ENCODE measurements at places on chromosomes 6 and 20.
A peak's percentile ranks its signal among the peaks of the same experiment; 100 is the strongest.

DNA sequence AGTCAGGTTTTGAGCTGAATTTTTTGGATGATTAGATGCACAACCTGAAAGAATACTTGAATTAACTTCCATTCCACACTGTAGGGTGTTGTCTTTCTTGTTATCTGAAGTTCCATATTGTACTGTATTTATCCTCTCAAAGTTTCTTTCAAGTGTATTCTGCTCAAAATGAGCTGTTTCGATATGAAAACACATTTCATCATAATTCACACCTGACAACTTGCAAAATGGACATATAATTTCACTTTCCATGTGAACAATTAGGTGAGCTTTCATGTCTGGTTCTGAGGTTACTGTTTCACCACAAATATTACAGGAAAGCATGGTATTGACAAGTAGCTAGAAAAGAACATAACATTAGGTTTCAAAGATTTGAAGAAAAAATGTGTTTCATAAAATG, 1.7 kb downstream of the ZUP1 start:
- no peak for DNase-seq

GRCh38 chr20:54112221-54112884, 42.0 kb upstream of the BCAS1 start:
- no peak for DNase-seq

DNA sequence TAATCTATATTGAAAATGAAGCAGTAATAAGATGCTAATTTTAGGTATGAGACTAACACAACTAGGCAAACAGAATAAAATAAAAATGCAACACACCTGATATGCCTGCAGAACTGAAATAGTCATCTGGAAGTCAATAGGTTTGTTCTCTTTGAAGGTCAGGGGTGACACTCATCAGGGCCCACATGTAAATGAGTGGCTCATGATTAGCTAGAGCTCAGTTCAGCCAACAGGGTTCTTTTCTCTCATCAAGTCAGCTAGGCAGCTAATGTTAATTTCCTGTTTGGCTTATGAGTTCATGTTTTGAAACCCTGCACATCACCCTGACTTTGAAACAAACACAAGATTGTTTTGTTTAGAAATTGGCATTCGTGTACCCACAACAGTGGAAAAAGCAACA, 23.8 kb downstream of the SMLR1 start:
- no peak for DNase-seq

GRCh38 chr6:131657630-131658111, 20.6 kb downstream of the ENPP3 start:
- DNase-seq: no peak

- no peak for DNase-seq
These were observed 111.5 kb upstream of the EYS start for GRCh38 chr6:65818576-65818975.

- DNase-seq: no peak
These were observed 22.7 kb upstream of the HLA-DQA1 start for GRCh38 chr6:32614366-32615081.

- DNase-seq: no peak
These were observed 42.0 kb downstream of the UQCC1 start for GRCh38 chr20:35369804-35370203.

DNA sequence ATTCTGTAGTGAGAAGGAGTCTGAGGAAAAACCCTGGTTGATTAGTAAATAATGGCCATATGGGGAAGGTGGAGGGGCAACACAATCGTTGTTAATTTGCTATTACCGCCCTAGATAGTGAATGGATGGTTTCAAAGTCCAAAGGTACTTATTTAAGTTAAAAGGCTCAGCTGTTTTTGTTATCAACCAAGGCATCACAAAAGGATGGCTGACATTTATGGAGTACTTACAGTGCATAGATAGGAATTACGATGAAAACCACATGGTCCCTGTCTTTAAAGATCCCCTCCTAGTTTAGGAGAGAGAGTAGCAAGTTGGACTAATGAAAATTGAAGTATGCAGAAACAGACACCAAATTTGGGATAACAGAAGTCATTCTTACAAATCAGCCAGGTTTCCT, 319.6 kb downstream of the CDKAL1 start:
- DNase-seq: no peak

DNA sequence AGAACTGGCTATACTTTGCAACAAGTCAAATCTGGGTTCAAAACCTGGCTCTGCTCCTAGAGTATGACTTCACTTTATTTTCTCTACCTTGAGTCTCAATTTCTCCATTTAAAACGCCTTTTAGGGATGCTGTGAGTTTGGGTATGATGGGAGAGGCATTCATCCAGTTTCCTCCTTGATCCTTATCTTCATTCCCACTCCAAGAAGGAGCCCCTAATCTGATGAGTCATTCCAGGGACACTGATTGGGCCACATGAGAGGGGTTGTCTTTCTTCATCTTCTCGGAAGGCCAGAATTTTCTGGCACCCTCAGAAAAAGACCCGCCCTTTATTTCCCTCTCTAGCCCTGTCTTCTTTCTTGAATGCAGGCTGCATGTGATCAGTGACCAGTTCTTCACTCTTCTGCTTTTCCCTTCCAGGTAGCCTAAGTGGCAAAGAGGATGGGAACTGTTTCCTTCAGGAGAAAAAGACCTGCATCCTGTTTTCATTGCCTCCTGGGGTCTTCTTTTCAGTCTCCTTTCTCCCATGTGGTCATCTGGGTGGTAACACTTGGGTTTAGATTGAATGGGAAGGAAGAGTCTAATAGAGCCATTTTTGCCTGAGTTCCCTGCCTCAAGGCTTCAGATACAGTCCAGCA, 32.1 kb upstream of the PNRC1 start:
- DNase-seq: no peak

DNA sequence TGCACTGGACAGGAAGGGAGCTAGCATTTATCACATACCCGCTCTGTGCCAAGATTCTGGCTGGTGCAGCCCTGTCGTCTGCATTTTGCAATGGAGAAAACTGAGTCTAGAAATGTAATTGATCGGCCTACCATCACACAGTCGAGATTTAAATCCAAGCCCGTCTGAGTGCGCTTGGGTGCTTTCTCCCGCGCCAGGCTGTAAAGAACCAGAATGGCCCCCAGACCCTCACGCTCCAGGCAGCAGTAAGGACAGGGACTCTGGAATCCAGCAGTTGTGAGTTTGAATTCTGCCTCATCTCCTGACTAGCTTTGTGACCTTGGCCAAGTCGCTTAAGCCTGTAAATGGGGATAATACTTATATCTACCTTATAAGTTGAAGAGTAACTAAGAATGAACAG, 10.8 kb downstream of the DYNLRB1 start:
- DNase-seq: no peak

GRCh38 chr20:43731469-43731868, 4.7 kb upstream of the GTSF1L start:
- DNase-seq: no peak

GRCh38 chr20:25083773-25084625, 2.1 kb upstream of the VSX1 start:
- DNase-seq: no peak

DNA sequence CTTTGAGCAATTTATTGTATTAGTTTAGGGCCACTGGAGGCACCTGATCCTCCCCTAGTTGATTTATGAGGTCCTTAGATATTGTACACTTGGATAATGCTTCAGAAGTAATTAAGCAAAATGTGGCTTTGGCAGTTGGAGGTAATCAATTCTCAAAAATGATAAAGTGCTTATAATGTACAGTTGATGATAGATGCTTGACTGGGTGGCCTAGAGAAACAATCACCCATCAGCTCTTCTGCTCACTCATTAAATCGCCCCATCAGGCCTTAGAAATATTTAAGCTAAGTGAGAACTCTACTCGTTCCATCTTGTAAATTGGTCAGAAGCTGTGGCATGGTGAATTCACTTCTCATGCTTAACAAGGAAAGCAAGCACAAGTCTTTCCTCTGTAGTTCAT, 349.9 kb downstream of the SAMD5 start:
- no peak for DNase-seq

- peak; percentile 9 for DNase-seq
These were observed at the start of gene HLA-DPA1 for GRCh38 chr6:33073431-33073871. Gene HLA-DPA1 (minus strand): TSS chr6:33073649.

GRCh38 chr20:19351542-19351941, 139.1 kb downstream of the SLC24A3 start:
- no peak for DNase-seq

- no peak for DNase-seq
These were observed 468.0 kb upstream of the POU3F2 start for GRCh38 chr6:98366371-98366770.

- DNase-seq: no peak
These were observed 581.8 kb downstream of the CD109 start for GRCh38 chr6:74277777-74278186.

- DNase-seq: no peak
These were observed 625.5 kb downstream of the CDH26 start for GRCh38 chr20:60583741-60584140.

- DNase-seq: no peak
These were observed 91.8 kb downstream of the SESN1 start for GRCh38 chr6:109002882-109003281.

DNA sequence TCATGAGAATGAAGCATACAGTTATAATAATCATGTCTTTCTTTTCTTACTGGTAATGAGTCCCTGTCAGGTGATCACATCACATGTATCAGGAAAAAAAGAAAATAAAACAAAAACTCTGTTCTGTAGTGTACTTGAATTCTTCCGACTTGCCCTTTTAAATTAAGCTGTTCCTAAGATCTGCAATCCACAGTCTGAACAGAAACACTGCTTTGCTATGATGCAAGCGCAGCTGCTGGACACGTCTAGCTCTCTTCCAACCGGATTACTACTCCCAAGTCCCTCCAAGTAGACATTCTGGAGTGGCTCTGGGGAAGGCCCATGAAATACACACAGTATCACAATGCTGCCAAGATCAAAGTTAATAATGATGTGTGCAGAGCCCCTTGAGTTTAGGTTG, 83.7 kb downstream of the FYN start:
- DNase-seq: no peak

DNA sequence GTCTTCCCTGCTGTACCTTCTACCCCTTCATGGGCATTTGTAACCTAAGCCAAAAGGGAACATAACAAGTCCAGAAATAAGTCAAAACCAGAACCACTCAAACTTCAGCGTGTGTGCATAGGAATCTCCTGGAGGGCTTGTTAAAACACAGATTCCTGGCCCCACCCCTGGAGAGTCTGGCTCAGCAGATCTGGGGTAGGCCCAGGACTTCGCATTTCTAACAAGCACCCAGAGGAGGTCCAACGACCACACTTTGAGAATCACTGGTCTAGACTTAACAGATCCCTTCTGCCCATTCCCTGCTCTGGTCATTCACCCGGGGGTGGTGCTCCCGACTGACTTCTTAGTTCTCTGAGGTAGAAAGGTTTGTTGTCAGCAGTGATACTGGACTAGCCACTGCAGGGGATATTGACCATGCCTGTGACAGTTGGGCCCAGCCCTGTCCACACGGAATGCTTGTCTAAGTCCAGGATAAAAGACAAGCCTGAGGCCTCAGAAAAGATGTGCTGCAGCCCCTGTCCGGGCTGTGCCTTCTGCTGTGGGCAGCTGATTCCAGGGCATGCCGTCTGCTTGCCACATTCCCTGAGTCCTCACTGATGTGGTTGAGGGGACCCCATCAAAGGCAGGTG, 68.6 kb downstream of the SYNJ2 start:
- no peak for DNase-seq

DNA sequence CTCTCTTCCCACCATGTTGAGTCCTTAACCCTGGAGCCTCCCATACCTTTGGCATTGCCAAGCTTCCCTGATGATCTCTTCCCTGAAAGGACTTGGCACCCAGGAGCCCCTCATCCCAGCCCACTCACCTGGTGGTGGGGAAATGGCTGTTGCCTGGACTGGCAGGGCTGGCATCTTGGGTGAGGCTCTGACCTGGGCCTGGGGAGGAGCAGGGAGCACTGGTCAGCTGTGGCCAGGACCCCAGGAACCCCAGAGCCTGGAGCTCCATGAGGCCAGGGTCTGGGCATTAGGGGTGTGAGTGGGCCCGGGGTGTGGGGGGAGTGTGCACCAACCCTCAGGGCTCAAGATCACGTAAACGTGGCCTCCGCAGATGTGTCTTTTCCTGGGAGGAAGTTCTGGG, 9.5 kb downstream of the SDCBP2 start:
- DNase-seq: no peak

DNA sequence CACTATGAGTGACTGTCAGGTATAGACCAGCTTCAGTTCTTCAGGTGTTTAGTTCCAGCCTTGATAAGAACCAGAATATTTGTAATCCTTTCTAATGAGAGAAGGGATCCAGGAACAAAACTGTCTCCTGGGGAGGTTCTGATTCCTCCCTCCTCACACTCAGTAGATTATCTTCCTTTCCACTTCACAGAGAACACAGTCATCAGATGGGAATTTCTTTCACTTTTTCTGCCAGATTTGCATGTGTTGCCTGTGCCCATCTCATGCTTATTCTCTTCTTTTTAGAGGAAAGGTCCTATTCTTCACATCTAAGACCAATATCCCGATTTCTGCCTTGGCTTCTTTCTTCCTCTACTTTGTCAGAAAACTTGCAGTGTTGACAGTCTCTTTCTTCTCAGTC, 50.8 kb downstream of the CD109 start:
- no peak for DNase-seq

DNA sequence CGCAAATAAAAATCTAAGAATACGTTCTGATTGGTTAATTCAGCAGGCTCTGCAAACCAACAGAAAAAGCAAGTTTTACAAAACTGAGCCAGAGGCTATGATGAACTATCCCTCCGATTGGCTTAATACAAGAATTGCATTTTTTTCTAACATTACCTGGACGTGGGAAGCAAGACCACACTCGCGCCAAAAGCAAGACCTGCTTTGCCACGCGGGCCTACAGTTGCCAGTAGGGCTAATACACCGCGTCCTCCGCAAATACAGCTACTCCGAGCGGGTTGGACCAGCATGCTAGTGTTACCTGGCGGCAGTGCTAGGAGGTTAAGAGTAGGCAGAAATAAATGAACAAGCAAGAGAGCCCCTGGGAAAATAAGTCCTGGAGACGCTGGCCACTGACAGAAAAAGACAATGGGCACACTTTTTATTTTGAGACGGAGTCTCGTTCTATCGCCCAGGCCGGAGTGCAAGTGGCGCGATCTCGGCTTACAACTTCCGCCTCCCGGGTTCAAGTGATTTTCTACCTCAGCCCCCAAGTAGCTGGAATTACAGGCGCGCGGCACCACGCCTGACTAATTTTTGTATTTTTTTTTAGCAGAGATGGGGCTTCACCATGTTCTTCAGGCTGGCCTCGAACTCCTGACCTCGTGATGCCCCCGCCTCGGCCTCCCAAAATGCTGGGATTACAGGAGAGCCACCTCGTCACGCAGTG, 131.9 kb upstream of the BTN3A2 start:
- DNase-seq: peak; percentile 46

GRCh38 chr6:19024737-19025136, 637.6 kb downstream of the RNF144B start:
- DNase-seq: no peak

DNA sequence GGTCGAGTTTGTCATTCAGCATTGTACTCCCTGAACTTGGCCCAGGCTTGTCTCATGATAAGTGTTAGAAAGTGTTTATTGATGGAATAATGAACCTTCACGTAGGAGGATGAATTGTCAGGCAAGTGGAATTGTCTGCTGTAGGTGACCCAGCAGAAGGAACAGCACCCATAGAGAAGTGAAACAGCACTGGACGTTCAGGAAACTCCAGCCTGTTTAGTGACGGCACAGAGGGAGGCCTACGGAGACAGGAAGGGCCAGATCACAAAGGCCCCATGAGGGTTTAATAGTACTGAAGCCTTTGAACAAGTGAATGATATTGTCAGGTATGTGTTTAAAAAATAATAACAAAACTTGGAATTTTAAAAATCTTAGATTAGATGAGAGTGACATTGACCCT, 2.9 kb downstream of the STX11 start:
- DNase-seq: no peak

GRCh38 chr6:167829513-167829912, 2.8 kb downstream of the AFDN start:
- no peak for DNase-seq

- no peak for DNase-seq
These were observed 129.2 kb downstream of the TENT5A start for GRCh38 chr6:81623106-81623759.

- DNase-seq: peak; percentile 48
These were observed 42.6 kb downstream of the TRIM27 start for GRCh38 chr6:28880894-28881780.
